ENCODE measurements at places on chromosomes 2 and 18.

DNA sequence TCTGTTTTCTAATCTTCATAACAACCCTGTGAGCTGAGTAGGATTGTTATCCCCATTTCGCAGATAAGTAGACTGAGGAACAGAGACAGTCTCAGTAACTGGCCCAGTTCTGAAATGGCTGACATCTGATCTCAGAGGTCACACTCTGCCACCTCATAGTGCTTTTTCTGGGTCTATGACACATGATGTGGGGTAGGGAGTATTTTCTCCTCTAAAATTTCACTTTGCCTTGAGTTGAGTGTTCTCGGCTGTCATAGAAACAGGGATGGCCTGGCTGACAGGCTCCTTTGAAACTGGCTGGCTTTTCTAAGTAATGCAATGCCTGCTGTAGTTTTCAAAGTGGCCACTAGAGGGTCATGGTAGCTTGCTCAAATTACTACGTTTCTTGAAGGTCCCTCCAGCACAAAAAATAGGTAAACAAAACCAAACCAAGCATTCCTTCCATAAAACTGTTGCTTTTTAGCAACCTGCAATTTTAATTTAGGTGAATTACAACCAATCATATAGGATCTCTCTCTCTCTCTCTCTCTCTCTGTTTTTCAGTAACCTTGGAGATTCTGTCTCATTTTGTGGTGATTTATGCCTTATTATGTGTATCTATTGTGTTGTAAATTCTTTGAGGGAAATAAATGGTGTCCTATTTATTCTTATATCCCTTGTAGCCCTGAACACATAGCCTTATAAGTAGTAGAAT is 84.2 kb upstream of the TTN start:
- no peaks in the 10 kb centered on the region for H3K27me3 ChIP-seq
- no peaks in the 10 kb centered on the region for H3K36me3 ChIP-seq
- DNase-seq: peak; percentile 76
- H3K4me3 ChIP-seq: no peak overlapping the region
- no peak overlapping the region for H3K27ac ChIP-seq
- H3K4me1 ChIP-seq: no peaks in the 10 kb centered on the region

GRCh38 chr2:109558076-109558882 is 55.5 kb downstream of the SEPTIN10 start:
- DNase-seq: peak; percentile 82
- no peaks in the 10 kb centered on the region for H3K27me3 ChIP-seq
- no peak overlapping the region for H3K4me3 ChIP-seq
- H3K4me1 ChIP-seq: peaks cover 6% of the 10 kb centered on the region
- H3K36me3 ChIP-seq: peaks cover 21% of the 10 kb centered on the region

GRCh38 chr2:209389171-209389618 is 34.7 kb upstream of the MAP2 start:
- H3K27ac ChIP-seq: no peak overlapping the region
- peaks cover 15% of the 10 kb centered on the region for H3K4me1 ChIP-seq

DNA sequence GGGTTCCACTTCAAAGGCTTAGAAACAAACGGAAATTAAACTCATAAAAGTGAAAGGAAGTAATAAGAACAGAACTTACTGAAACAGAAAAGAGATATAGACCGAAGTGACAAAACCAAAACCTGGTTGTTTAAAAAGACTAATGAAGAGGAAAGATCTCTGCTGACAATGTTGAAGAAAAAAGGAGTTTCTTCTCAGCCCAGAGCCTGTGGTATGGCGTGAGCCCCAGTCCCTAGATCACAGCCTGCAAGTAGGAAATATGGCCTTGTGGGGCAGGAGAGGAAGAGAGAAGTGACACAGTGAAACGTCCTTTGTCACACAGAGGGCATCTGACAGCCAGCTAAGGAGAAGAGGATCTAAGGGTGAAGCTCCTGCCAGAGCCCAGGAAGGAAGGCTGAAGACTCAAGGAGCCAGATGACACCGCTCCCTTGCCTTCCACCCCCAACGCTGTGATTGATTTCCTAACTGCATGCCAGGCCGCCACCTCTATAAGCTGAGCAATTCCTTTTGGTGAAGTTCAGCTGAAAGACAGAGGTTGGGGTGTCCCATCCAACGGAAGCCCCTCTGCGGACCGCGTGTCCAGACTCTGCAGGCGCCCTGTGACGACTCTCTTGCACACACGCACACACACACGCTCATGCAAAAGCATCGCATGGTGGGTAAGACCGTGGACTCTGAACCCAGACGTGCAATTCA is 141.1 kb downstream of the HDAC4 start:
- H3K27me3 ChIP-seq: no peaks in the 10 kb centered on the region
- no peak overlapping the region for H3K27ac ChIP-seq
- no peaks in the 10 kb centered on the region for H3K36me3 ChIP-seq
- H3K4me1 ChIP-seq: peaks cover 19% of the 10 kb centered on the region
- no peak overlapping the region for H3K4me3 ChIP-seq

- peaks cover 17% of the 10 kb centered on the region for H3K4me1 ChIP-seq
- DNase-seq: peak; percentile 13
- no peak overlapping the region for H3K27ac ChIP-seq
- no peak overlapping the region for H3K4me3 ChIP-seq
- no peaks in the 10 kb centered on the region for H3K27me3 ChIP-seq
Measured at GRCh38 chr2:238820916-238821315, 27.0 kb upstream of the TWIST2 start.

- peak; percentile 30 for DNase-seq
- H3K4me3 ChIP-seq: peak overlapping the region; percentile 62
- H3K27ac ChIP-seq: no peak overlapping the region
- no peaks in the 10 kb centered on the region for H3K4me1 ChIP-seq
Measured at GRCh38 chr2:10079266-10079869, 843 bp downstream of the CYS1 start.

GRCh38 chr2:238874330-238875050 is 26.6 kb downstream of the TWIST2 start:
- no peak overlapping the region for H3K27ac ChIP-seq
- H3K27me3 ChIP-seq: no peaks in the 10 kb centered on the region
- peaks cover 36% of the 10 kb centered on the region for H3K36me3 ChIP-seq
- no peaks in the 10 kb centered on the region for H3K4me1 ChIP-seq
- H3K4me3 ChIP-seq: no peak overlapping the region

GRCh38 chr2:62266433-62267038 is 70.6 kb downstream of the B3GNT2 start:
- no peak overlapping the region for H3K4me3 ChIP-seq
- peak; percentile 18 for DNase-seq
- no peak overlapping the region for H3K27ac ChIP-seq
- no peaks in the 10 kb centered on the region for H3K27me3 ChIP-seq
- no peaks in the 10 kb centered on the region for H3K36me3 ChIP-seq

DNA sequence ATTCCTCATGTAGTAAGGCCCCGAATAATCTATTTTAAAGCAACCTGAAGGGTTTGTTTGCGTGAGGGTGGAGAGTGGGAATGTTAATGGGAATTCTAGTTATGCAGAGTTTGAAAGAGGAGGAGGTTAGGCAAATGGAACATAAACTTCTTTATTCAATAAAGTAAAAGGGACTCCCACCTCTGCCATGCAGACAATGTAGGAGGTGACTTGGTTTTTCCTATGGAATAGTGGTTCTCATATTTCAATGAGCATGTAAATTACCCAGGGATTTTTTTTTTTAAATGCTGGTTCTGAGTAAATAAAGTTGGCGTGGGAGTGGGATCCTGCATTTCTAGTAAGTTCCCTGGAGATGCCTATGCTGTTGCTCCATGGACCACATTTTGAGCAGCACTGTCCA is 367.9 kb downstream of the THSD7B start:
- H3K27me3 ChIP-seq: no peaks in the 10 kb centered on the region
- H3K4me1 ChIP-seq: no peaks in the 10 kb centered on the region
- no peak for DNase-seq
- H3K27ac ChIP-seq: no peak overlapping the region

- H3K27ac ChIP-seq: no peak overlapping the region
- no peaks in the 10 kb centered on the region for H3K27me3 ChIP-seq
- no peak for DNase-seq
- no peaks in the 10 kb centered on the region for H3K4me1 ChIP-seq
Measured at GRCh38 chr2:121242976-121243375, 42.0 kb downstream of the TFCP2L1 start.

- H3K4me3 ChIP-seq: no peak overlapping the region
- peaks cover 34% of the 10 kb centered on the region for H3K36me3 ChIP-seq
- no peak for DNase-seq
- no peaks in the 10 kb centered on the region for H3K4me1 ChIP-seq
Measured at GRCh38 chr2:62966991-62967390, 83.6 kb upstream of the OTX1 start.

DNA sequence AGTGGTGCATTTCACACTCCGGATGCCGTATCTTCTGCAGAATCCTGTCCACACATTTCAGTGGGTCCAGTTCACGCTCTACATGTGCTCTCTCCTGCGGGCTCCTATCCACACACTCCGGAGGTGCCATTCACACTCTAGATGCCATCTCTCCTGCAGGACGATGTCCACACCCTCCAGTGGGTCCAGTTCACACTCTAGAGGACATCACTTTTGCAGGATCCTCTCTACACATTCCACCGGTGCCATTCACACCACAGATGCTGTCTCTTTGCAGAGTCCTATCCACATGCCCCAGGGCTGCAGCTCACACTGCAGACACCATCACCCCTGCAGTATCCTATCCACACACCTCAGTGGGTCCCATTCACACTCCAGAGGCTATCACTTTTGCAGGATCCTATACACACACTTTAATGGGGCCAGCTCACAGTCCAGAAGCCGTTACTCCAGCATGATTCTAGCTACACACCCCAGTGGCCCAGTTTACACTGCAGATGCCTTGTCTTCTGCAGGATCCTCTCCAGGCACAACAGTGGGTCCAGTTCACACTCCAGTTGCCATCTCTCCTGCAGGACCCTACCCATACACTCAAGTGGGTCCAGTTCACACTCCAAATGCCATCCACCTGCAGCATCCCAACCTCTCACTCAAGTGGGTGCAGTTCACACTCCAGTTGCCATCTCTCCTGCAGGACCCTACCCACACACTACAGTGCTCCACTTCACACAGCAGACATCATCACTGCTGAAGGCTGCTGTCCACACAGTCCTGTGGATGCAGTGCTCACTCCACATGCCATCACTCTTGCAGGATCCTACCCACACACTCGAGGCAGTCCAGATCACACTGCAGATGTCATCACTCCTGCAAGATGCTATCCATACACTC is 2.1 kb upstream of the PXDN start:
- no peak for DNase-seq
- H3K4me1 ChIP-seq: peaks cover 20% of the 10 kb centered on the region
- peak overlapping the region; percentile 30 for H3K4me3 ChIP-seq
- peaks cover 16% of the 10 kb centered on the region for H3K36me3 ChIP-seq
- H3K27ac ChIP-seq: no peak overlapping the region
- H3K27me3 ChIP-seq: no peaks in the 10 kb centered on the region
